AG04449 (cell line): ENCODE measurements at places on chromosomes 11 and 22.
A peak's percentile ranks its signal among the peaks of the same experiment; 100 is the strongest.

DNA sequence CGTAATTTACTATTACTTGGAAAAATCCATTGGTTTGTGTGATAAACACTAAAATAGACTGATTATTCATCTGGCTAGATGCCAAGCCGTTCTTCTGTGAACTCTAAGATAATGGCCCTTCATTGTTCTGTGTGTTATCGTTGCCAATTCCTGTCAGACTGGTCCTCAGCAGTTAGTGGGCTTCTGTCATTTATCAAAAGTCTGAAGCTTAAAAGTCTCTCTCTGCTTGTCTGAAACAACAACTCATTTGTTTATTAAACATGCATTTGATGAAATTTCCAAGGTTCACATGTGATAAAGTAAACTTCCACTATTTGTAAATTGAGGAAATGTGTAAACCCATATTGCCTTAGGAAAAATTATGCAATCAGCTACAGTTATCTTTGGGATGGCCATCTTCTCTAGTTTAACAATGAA is 21.1 kb upstream of the RDX start:
- DNase-seq = no peak

GRCh38 chr22:27238935-27239510 is 562.5 kb downstream of the MN1 start:
- peak; percentile 92 for DNase-seq

- DNase-seq = no peak
Measured at GRCh38 chr11:31640611-31641010, 131.0 kb downstream of the ELP4 start.

DNA sequence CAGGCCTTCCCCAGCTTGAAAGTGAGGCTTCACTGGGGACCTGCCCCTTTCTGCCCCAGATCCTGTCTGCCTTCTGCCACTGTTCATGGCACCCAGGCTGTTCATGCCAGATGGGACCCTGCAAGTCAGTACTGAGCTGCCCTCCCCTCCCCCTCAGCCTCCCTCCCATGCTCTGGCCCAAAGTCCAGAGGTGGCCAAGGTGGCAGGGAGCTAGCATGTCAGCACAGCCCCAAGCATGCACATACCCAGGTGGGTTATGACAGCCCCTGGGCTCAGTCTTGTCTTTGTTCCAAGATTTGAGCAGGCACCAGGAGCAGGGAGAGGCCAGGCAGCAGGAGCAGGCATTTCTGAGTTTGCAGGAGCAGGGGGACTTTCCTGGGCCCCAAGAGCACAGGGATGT is 44.1 kb downstream of the DDIAS start:
- DNase-seq = no peak

- no peak for DNase-seq
Measured at GRCh38 chr22:31337178-31337577, 9.0 kb downstream of the PATZ1 start.
